Pulmonary artery endothelial cell (primary cell): ENCODE measurements at places on chromosomes 11 and 22. TPM values are rescaled to one million over a fixed set of nuclear protein-coding genes. Genes with fewer than 3 reads are reported as not detected.

The MED15 gene
- total RNA-seq, result 30.5 and 36.7 TPM in 2 replicates

The OR51B2 gene
- not detected in 2 replicates for total RNA-seq

The APOBEC3B gene
- total RNA-seq, result 2.4 and 4.2 TPM in 2 replicates

The NFAM1 gene
- not detected in 2 replicates for total RNA-seq

The ABTB2 gene
- 0.07 and 0.25 TPM in 2 replicates for total RNA-seq

The NEFH gene
- 1.1 and 3.8 TPM in 2 replicates for total RNA-seq

The HEPHL1 gene
- total RNA-seq, result not detected in 2 replicates

The OR5B17 gene
- not detected in 2 replicates for total RNA-seq

The SSRP1 gene
- total RNA-seq, result 102 and 115 TPM in 2 replicates

The OR52B4 gene
- total RNA-seq, result not detected in 2 replicates

The DLG2 gene
- 0.42 and 0.66 TPM in 2 replicates for total RNA-seq

The SNX15 gene
- total RNA-seq, result 8.2 and 10.5 TPM in 2 replicates

The RCN1 gene
- total RNA-seq, result 401 and 433 TPM in 2 replicates

The NXPE1 gene
- not detected in 2 replicates for total RNA-seq

The MUC2 gene
- not detected in 2 replicates for total RNA-seq

The GLYATL2 gene
- not detected in 2 replicates for total RNA-seq

The TMPRSS5 gene
- total RNA-seq, result 0.07 TPM in 2 replicates

The VPREB1 gene
- not detected in 2 replicates for total RNA-seq

The HEPN1 gene
- 0.11 TPM in 1 of 2 replicates, not detected in the other for total RNA-seq

The LRRC74B gene
- total RNA-seq, result not detected in 2 replicates

The POU2AF3 gene
- not detected in 2 replicates for total RNA-seq

The CD3G gene
- total RNA-seq, result not detected in 2 replicates

The COMT gene
- total RNA-seq, result 254 and 326 TPM in 2 replicates

The LRRN4CL gene
- under 0.01 and 0.04 TPM in 2 replicates for total RNA-seq

The SSTR3 gene
- total RNA-seq, result not detected in 2 replicates

The CECR2 gene
- 1.2 and 1.8 TPM in 2 replicates for total RNA-seq

The RAG1 gene
- 0.78 and 1.1 TPM in 2 replicates for total RNA-seq

The VWA5A gene
- total RNA-seq, result 11.5 and 14.7 TPM in 2 replicates

The FJX1 gene
- 26.9 and 36.6 TPM in 2 replicates for total RNA-seq

The TMA7B gene
- not detected in 2 replicates for total RNA-seq

The ADAMTS15 gene
- total RNA-seq, result under 0.01 and 0.07 TPM in 2 replicates

The GLYATL1B gene
- total RNA-seq, result not detected in 2 replicates

The BDNF gene
- 2.7 and 3.4 TPM in 2 replicates for total RNA-seq

The GRAP2 gene
- total RNA-seq, result not detected in 2 replicates

The PRR33 gene
- not detected in 2 replicates for total RNA-seq

The CASP5 gene
- total RNA-seq, result not detected in 2 replicates

The NLRP14 gene
- total RNA-seq, result 0.21 and 0.40 TPM in 2 replicates

The UQCR10 gene
- 78.0 and 83.1 TPM in 2 replicates for total RNA-seq

The NXPE4 gene
- not detected in 2 replicates for total RNA-seq

The SCO2 gene
- 1.8 and 2.3 TPM in 2 replicates for total RNA-seq

The MYBPC3 gene
- not detected in 2 replicates for total RNA-seq

The TSSK2 gene
- total RNA-seq, result not detected in 2 replicates

The OR52A1 gene
- total RNA-seq, result not detected in 2 replicates

The OR5A1 gene
- total RNA-seq, result not detected in 2 replicates

The TMEM191B gene
- total RNA-seq, result 0.92 TPM in 1 of 2 replicates, not detected in the other

The ANGPTL5 gene
- total RNA-seq, result not detected in 2 replicates

The MYOD1 gene
- not detected in 2 replicates for total RNA-seq

The ARHGAP1 gene
- total RNA-seq, result 18.5 and 23.1 TPM in 2 replicates

The DRG1 gene
- total RNA-seq, result 77.3 and 79.3 TPM in 2 replicates

The ENTHD1 gene
- not detected in 2 replicates for total RNA-seq

The INSC gene
- total RNA-seq, result 0.28 TPM in 1 of 2 replicates, not detected in the other

The ARL14EP gene
- total RNA-seq, result 20.9 and 25.1 TPM in 2 replicates

The SEPTIN5 gene
- 11.1 and 11.8 TPM in 2 replicates for total RNA-seq

The SLC1A2 gene
- not detected in 2 replicates for total RNA-seq

The P4HA3 gene
- 32.4 and 40.7 TPM in 2 replicates for total RNA-seq

The SLC35F2 gene
- total RNA-seq, result 63.5 and 80.1 TPM in 2 replicates
